ENCODE measurements at places on chromosomes 1 and 21.
A peak's percentile ranks its signal among the peaks of the same experiment; 100 is the strongest.

- DNase-seq = no peak
Measured at GRCh38 chr1:111195002-111195684, 5.3 kb downstream of the DENND2D start.

DNA sequence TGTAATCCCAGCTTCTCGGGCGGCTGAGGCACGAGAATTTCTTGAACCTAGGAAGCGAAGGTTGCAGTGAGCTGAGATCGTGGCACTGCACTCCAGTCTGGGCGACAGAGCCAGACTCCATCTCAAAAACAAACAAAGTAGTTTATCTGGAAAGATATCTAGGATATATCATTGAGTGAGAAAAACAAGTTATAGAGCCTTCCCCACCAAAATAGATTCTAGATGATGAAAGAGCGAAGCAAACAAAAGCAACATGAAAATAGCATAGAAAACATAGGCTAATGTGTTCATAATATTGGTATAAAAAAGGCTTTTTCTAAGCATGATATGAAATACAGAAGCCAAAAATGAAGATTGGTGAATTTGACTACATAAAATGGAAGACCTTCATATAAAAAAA lies 52.1 kb downstream of the ZFYVE9 start:
- DNase-seq = no peak

- DNase-seq = peak; percentile 57
Measured at GRCh38 chr1:171984850-171985485, 143.7 kb downstream of the DNM3 start.

DNA sequence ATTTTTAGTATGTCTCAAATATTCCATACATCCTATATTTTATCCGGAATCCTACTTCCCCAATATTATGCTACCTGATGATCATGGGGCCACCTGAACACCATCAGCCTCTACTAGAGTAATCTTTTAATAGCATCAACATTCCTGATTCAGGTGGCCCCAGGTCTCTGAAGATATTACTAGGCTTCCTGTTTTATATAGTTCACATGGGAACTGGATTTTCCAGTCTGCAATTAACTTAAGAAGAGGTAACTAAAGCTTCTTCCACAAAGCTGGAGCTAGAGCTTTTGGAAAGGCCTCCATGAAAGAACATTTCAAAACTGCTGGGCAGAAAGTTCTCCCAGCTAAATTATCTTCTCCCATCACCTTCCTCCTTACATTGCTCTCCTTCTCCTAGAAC lies 72.3 kb upstream of the ADAM30 start:
- no peak for DNase-seq

All from NCI-H146 (cell line).